Psoas muscle (tissue), 8 donors: ENCODE measurements at places on chromosomes 16 and 17. TPM values are rescaled to one million over a fixed set of nuclear protein-coding genes. Genes with fewer than 3 reads are reported as not detected.
A peak's percentile ranks its signal among the peaks of the same experiment; 100 is the strongest.

DNA sequence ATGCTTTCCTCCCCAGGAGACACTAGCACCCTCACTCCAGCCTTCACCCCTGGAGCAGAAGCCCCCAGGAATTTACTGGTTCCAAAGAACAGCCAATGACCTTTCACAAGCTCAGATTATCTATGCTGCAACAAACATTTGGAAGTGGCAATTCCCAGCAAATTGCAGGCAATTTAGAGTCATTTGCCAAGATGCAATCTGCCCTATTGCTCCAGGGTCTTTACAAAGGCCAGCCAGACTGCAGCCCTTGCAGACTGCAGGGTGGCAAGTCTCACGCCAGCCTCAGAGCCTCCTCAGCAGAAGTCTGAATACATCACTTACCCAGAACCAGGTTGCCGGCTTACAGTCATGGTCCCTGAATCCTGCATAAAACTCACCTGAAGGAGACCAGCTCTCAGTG, 21.8 kb downstream of the AXIN1 start:
- no peak for DNase-seq

DNA sequence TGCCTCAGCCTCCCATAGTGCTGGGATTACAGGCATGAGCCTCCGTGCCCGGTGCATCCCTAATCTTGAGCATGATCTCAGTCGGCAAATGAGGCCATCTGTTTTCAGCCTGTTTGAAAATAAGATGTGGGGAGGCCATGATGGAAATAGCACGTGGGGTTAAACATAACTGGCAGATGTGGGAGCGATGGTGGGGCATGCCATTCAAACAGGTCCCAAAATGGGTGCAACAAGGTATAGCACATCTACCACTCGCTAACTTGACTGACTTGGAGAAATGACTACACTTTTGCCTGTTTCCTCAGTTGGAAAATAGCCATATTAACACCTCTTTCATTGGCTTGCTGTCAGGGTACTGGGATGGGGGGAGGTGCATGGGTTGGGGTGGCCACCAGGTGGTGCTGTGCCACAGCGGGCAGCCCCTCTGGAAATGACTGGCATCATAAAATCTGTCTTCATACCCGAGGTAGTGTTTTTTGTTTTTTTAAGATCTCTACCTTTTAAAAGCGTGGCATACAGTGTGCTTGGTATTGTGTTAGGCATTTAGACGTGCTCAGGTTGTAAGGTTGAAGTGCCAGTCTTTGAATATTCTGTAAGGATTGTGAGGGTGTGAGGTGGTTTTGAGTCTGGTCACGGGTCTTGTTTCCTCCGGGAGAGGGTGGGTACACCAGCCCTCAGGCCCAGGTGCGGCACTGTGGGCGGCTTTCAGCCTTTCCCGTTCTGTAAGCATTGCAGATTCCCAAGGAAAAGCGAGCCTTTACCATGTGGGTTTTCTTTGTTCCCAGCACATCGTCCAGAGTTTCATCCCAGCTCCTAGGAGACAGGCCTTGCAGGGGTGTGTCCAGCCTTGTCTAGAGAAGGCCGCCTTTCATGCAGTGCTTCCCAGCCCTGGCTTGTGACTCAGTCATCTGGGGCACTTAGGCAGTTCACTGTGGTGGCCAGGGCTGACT, 2.9 kb upstream of the TTYH2 start:
- peak; percentile 84 for DNase-seq

- no peak for DNase-seq
Observed at GRCh38 chr17:17613708-17614114, 22.2 kb upstream of the PEMT start.

DNA sequence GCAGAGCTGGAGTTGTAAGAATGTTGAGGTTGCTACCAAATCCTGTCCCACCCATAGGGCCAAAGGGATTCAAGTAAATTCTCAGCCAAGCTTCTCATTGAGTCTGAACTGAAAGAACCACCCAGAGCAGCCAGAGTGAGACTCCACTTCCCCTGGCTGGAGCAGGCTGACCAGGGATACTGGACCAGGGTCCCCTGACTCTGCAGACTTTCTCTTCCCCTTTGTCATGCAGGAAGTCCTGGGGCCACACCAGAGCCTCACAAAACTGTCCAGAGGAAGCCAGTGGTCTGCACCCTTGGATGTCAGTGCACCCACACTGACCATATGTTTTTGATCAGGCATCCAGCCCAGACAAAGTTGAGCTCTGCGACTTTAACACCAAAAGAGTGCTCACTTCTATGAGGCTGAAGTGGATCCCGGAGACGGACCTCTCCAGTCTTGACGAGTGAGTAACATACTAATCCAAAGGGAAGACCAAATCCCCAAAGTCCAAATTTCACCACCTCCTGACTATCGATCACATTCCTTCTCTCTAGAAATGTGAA, 4.1 kb downstream of the NXN start:
- DNase-seq = no peak

DNA sequence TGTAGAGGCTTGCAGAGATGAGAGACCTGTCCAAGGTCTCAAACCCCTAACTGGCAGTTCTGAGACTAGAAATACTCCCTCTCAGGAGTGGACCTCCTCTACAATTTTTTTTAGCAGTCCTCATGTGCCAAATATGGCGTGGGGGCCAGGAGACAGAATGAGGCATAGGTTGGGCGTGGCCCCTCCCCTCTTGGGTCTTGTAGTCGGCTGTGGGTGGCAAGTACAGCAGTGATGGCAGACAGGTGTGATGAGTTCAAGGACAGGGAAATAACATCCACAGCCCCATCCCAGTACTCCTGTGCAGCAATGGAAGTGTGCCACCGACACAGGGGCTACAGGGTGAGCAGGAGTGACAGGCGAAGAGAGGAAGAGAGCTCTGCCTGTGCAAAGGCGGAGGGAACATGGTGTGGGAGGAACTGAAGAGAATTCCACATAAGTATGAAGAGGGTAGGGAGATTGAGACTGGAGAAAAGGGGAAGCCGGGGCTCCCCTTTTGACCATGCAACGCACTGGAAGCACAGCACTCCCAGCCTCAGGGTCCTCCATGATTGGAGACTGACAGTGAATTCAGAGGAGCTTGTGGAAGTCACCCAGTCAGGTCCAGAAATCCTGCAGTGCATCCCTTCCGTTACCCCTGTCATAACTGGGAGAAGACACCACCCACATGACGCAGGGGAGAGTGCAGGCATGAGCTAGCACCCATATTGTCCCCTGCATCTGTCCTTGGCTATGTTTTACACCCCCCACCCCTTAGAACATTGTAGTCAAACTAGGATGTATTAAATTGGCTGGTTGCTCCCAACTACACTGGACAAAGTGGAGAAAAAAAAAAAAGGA, 14.8 kb upstream of the CETP start:
- DNase-seq = no peak

The MARF1 gene
- 48.6 TPM for total RNA-seq

GRCh38 chr16:53844804-53845203, 140.8 kb downstream of the FTO start:
- no peak for DNase-seq

- DNase-seq = no peak
Observed at GRCh38 chr17:49998836-49999511, 4.0 kb upstream of the DLX3 start.

The PLXDC1 gene
- total RNA-seq = 2.3 TPM
